Colonic mucosa (tissue), 4 donors: ENCODE measurements at places on chromosomes 16 and 17. TPM values are rescaled to one million over a fixed set of nuclear protein-coding genes. Genes with fewer than 3 reads are reported as not detected.
A peak's percentile ranks its signal among the peaks of the same experiment; 100 is the strongest.

DNA sequence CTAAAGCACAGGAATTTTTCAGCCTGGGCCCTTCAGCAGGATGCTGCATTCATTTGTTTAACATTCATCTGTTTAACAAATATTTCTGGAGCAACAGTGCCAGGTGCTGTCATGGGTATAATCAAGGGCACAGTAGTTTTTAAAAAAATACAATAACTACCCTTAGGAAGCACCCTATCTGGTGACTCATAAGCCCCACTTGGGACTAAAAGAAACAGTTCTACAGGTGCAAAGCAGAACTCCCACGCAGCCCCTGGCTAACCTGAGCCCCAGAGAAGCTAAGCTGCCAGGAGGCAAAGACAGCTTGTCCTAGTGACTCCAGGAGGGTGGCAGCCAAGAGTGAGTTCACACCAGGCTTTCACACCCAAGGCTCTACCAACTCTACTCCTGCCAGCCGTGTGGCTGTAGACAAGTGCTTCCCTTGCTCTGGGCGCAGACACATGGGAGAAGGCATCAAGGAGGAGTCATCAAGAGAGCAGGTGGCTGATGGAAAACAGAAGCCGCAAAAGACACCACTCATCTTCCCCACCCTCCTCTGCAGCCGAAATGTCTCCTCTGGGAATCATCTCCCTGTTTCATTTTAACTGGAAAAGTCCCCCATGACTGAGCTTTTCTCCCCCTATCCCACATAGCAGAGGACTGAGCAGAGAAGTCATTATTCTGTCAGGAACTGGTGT lies 14.4 kb downstream of the CUEDC1 start:
- H3K4me3 ChIP-seq = no peak overlapping the region
- no peaks in the 10 kb centered on the region for H3K36me3 ChIP-seq
- DNase-seq = no peak
- peaks cover 16% of the 10 kb centered on the region for H3K4me1 ChIP-seq
- H3K27me3 ChIP-seq = no peaks in the 10 kb centered on the region

DNA sequence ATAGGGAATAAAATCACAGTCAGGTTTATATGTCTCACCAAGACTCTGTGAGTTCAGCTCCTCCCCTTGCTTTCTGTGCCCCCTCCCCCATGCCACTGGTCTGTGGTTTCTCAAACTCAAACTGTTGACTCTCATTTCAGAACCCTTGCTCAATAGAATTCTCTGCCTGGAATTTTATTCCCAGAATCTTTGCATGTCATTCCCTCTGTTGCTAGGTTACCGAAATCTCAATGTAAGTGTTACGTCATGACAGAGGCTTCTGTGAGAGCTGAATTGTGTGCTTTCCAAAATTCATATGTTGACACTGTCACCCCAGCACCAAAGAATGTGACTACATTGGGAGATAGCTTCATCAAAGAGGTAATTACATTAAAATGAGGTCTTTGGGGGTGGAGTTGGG lies 1938.8 kb downstream of the TP53TG3F start:
- H3K27ac ChIP-seq = no peak overlapping the region
- DNase-seq = no peak
- no peaks in the 10 kb centered on the region for H3K4me1 ChIP-seq
- H3K4me3 ChIP-seq = no peak overlapping the region
- H3K36me3 ChIP-seq = no peaks in the 10 kb centered on the region
- no peaks in the 10 kb centered on the region for H3K27me3 ChIP-seq

- H3K4me3 ChIP-seq = peak overlapping the region; percentile 77
- H3K4me1 ChIP-seq = peaks cover 24% of the 10 kb centered on the region
- DNase-seq = peak; percentile 88
- no peaks in the 10 kb centered on the region for H3K27me3 ChIP-seq
- H3K36me3 ChIP-seq = no peaks in the 10 kb centered on the region
These were observed 532 bp downstream of the KDM6B start for GRCh38 chr17:7834542-7834956.

- H3K36me3 ChIP-seq = no peaks in the 10 kb centered on the region
- no peak overlapping the region for H3K4me3 ChIP-seq
- peak; percentile 18 for DNase-seq
- H3K27ac ChIP-seq = no peak overlapping the region
- peaks cover 6% of the 10 kb centered on the region for H3K4me1 ChIP-seq
- peaks cover 9% of the 10 kb centered on the region for H3K27me3 ChIP-seq
These were observed 4.6 kb downstream of the PYCR1 start for GRCh38 chr17:81932333-81932983.

GRCh38 chr16:88504489-88505404 lies 51.7 kb downstream of the ZFPM1 start:
- H3K4me1 ChIP-seq = peaks cover 5% of the 10 kb centered on the region
- no peak overlapping the region for H3K4me3 ChIP-seq
- H3K27me3 ChIP-seq = no peaks in the 10 kb centered on the region
- peak; percentile 42 for DNase-seq
- H3K27ac ChIP-seq = no peak overlapping the region

DNA sequence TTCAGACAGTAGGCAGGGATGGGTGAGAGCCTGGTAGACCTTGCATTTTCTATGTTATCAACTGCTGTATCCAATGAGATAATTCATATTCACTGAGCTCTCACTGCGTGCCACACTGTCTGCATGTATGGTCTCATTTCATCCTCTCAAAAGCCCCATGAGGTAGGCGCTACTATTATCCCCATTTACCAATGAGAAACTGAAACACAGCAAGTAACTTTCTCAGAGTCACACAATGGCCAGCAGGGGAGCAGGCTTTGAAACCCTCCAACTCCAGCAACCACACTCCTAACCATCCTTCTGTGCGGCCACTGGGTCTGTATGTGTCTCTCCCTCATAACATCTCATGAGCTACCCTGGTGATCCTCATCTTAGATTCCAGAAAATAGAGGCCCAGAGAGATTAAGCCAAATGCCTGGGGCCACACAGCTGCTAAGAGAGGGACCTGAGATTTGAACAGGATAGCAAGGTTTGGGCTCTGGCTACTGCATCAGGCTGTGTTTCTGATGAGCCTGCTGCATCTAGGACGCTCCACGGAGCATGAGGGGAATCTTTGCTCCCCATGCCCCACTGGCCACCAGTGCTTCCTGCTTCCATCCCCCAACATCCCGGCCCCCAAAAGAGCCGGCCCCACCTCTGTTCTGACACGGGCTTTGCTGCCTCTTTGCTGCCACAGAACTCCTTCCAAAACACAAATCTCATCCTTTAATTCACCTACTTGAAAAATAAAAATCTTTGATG lies 3.2 kb downstream of the CCR7 start:
- H3K27me3 ChIP-seq = no peaks in the 10 kb centered on the region
- no peak overlapping the region for H3K27ac ChIP-seq
- DNase-seq = no peak
- peaks cover 9% of the 10 kb centered on the region for H3K4me1 ChIP-seq
- no peaks in the 10 kb centered on the region for H3K36me3 ChIP-seq
- no peak overlapping the region for H3K4me3 ChIP-seq

GRCh38 chr16:29909391-29909790 lies 9.1 kb downstream of the ASPHD1 start:
- H3K27ac ChIP-seq = no peak overlapping the region
- no peaks in the 10 kb centered on the region for H3K4me1 ChIP-seq
- no peaks in the 10 kb centered on the region for H3K36me3 ChIP-seq
- no peak for DNase-seq
- H3K27me3 ChIP-seq = no peaks in the 10 kb centered on the region

DOC2B gene
- total RNA-seq = 4.4 TPM

DNA sequence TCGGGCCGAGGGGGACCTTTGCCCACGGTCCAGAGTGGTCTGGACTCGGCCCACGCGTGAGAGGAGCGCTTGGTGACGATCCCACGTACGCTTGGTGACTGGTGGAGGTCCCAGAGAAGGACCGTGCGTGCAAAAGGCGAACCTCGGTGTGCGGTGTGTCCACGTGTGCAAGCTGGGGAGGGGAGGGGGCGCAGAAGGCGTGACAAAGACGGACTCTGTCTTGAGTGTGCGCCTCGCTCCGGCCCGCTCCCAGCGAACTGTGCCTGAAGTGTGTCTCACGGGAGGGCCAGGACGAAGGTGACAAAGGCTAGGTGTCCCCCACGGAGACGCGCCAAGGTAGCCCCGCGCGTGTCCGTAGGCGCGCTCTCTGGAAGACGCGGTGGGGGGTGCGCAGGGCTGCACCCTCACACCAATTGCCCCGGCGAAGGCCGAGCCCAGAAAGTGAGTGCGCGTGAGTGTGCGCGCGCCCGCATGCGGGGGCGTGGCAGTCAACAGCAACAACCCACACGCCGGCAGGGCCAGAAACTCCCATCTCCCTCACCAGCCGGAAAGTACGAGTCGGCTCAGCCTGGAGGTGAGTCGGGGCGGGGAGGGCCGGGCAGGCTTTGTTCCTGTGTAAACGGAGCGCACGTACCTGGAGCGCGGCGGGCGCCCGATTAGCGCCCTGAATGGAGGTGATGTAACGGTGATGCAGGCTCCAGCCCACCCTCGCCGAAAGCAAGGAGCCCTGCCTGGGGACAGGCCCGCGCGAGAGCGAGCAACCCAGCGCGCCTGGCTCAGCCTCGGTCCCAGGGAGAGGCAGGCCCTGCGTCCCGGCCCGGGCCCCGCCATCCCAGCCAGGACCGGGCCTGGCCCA lies at the start of gene GPRC5C:
TSS of gene GPRC5C (plus strand) at position 521 of the 856 bp plus-strand sequence. CDS start 7,689 bp downstream, outside the sequence.
- DNase-seq = peak; percentile 96
- no peaks in the 10 kb centered on the region for H3K27me3 ChIP-seq
- H3K36me3 ChIP-seq = no peaks in the 10 kb centered on the region
- peaks cover 24% of the 10 kb centered on the region for H3K4me1 ChIP-seq
- peak within 1 kb of the TSS; percentile 98 for H3K27ac ChIP-seq

DNA sequence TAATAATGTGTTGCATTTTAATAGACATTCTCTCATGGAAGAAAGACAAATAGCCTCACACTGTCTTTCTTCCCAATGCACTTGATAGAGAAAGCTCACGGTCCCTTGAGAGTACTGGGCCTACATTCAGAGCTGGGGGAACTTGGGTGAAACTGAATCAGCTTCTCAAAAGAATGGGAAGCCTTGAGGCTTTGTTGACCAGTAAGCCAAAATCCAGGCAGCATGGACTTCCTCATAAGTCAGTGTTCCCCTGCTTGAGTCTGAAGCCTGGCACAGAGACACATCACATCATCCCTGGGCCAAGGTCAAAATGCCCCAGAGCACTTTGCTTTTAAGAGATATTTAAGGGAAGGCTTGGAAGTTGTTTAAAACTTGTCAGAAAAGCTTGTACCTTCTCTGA lies 302.2 kb upstream of the SALL1 start:
- no peak overlapping the region for H3K27ac ChIP-seq
- no peaks in the 10 kb centered on the region for H3K4me1 ChIP-seq
- H3K36me3 ChIP-seq = no peaks in the 10 kb centered on the region
- no peaks in the 10 kb centered on the region for H3K27me3 ChIP-seq

LRRC75A gene
- total RNA-seq = 49.4 TPM

- no peaks in the 10 kb centered on the region for H3K36me3 ChIP-seq
- H3K27me3 ChIP-seq = peaks cover 1% of the 10 kb centered on the region
These were observed 23.5 kb upstream of the PYY start for GRCh38 chr17:43976963-43977837.

GRCh38 chr17:55690105-55690508 lies 32.6 kb downstream of the TMEM100 start:
- H3K27me3 ChIP-seq = no peaks in the 10 kb centered on the region
- no peaks in the 10 kb centered on the region for H3K4me1 ChIP-seq
- no peaks in the 10 kb centered on the region for H3K36me3 ChIP-seq
- H3K4me3 ChIP-seq = no peak overlapping the region
- DNase-seq = no peak
- no peak overlapping the region for H3K27ac ChIP-seq

DNA sequence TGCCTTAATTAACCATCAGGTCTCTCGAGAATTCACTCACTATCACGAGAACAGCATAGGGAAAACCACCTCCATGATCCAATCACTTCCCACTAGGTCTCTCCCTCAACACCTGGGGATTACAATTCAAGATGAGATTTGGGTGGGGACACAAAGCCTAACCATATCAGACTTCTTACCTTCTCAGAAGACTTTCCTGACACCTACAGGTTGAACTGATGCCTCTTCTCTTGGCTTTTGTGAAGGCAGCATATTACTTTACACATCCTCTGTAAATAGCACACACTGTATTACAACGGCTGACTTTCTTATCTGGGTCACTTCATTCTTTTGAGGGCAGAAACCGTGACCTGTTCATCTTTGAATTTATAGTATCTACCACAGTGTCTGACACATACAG lies 23.6 kb downstream of the BMERB1 start:
- no peaks in the 10 kb centered on the region for H3K36me3 ChIP-seq
- no peak for DNase-seq
- H3K4me1 ChIP-seq = no peaks in the 10 kb centered on the region
- no peaks in the 10 kb centered on the region for H3K27me3 ChIP-seq
- no peak overlapping the region for H3K4me3 ChIP-seq
- no peak overlapping the region for H3K27ac ChIP-seq

- no peaks in the 10 kb centered on the region for H3K27me3 ChIP-seq
- no peaks in the 10 kb centered on the region for H3K36me3 ChIP-seq
- H3K4me3 ChIP-seq = no peak overlapping the region
- peak; percentile 54 for DNase-seq
- no peak overlapping the region for H3K27ac ChIP-seq
- H3K4me1 ChIP-seq = no peaks in the 10 kb centered on the region
These were observed 118.7 kb upstream of the CDH5 start for GRCh38 chr16:66247516-66248481.

PRMT7 gene
- total RNA-seq = 45.4 TPM

GRCh38 chr16:74556375-74556922 lies 50.5 kb downstream of the GLG1 start:
- no peaks in the 10 kb centered on the region for H3K36me3 ChIP-seq
- H3K4me1 ChIP-seq = no peaks in the 10 kb centered on the region
- no peaks in the 10 kb centered on the region for H3K27me3 ChIP-seq
- no peak for DNase-seq
- H3K27ac ChIP-seq = no peak overlapping the region

DNA sequence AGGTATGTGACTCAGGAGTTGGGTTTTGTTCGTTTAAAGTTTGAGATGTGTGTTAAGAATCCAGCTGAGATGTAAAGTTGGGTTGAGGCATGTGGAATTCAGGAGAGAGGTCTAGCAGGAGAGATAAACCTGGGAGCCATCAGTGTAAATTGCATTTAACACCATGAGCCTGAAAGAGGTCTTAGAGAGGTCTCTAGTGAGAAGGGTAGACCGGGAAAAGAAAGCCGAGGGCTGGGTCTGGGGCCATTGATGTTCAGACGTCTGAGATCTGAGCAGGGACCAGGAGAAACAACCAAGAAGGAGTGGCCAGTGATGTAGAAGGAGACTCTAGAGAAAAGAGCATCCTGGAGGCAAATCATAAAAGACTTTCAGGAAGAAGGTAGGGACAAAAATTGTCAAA lies 44.1 kb upstream of the PIRT start:
- H3K4me1 ChIP-seq = no peaks in the 10 kb centered on the region
- H3K27ac ChIP-seq = no peak overlapping the region
- H3K4me3 ChIP-seq = no peak overlapping the region
- DNase-seq = no peak
- no peaks in the 10 kb centered on the region for H3K36me3 ChIP-seq

FXR2 gene
- 27.4 TPM for total RNA-seq

ARHGAP44 gene
- total RNA-seq = 46.3 TPM

- H3K4me3 ChIP-seq = no peak overlapping the region
- no peak overlapping the region for H3K27ac ChIP-seq
- DNase-seq = peak; percentile 68
- H3K27me3 ChIP-seq = no peaks in the 10 kb centered on the region
- peaks cover 9% of the 10 kb centered on the region for H3K36me3 ChIP-seq
- H3K4me1 ChIP-seq = no peaks in the 10 kb centered on the region
These were observed 203.7 kb downstream of the PHKB start for GRCh38 chr16:47664653-47665325.

OTOA gene
- total RNA-seq = not detected

- no peaks in the 10 kb centered on the region for H3K4me1 ChIP-seq
- H3K4me3 ChIP-seq = no peak overlapping the region
- no peak for DNase-seq
- no peak overlapping the region for H3K27ac ChIP-seq
- no peaks in the 10 kb centered on the region for H3K36me3 ChIP-seq
- peaks cover under 1% of the 10 kb centered on the region for H3K27me3 ChIP-seq
These were observed 22.6 kb upstream of the MGAT5B start for GRCh38 chr17:76845541-76846017.

GRCh38 chr16:64925166-64925565 lies 196.7 kb downstream of the CDH11 start:
- H3K27ac ChIP-seq = no peak overlapping the region
- no peak for DNase-seq
- no peaks in the 10 kb centered on the region for H3K27me3 ChIP-seq
- H3K4me1 ChIP-seq = no peaks in the 10 kb centered on the region
